HS-5 (cell line): ENCODE measurements at places on chromosomes 4 and X.
A peak's percentile ranks its signal among the peaks of the same experiment; 100 is the strongest.

DNA sequence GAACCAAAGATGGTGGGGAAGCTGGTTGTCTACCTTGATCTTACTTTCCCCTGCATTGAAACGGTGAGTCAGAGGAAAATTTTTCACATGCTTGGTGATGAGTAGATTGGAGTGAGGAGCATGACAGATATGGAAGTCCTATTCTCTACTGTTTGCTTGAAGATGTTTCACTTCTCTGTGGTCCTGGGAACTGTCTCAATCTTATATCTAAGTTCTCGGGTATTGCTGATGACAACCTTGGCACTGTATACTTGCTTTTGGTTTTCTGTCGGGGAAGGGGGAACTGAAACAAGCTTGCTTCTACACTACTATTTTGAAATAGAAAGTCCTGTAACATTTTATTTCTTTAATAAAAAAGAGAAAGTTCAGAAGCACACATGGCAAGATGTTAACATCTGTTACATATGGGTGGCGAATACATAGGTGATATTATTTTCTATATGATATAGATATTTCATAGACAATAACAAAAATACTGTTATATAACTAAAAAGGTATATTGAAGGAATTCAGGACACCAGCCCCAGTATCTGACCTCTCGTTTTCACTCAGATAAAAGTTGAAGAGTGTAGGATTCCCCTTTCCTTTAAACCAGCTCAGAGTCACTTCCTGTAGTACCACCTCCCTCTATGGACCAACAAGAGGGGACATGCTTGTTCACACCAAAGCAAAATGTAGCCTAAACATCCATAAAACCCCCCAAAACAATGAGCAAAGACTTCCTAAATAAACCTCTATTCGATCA lies 88.8 kb downstream of the FMR1NB start:
- no peak for DNase-seq

DNA sequence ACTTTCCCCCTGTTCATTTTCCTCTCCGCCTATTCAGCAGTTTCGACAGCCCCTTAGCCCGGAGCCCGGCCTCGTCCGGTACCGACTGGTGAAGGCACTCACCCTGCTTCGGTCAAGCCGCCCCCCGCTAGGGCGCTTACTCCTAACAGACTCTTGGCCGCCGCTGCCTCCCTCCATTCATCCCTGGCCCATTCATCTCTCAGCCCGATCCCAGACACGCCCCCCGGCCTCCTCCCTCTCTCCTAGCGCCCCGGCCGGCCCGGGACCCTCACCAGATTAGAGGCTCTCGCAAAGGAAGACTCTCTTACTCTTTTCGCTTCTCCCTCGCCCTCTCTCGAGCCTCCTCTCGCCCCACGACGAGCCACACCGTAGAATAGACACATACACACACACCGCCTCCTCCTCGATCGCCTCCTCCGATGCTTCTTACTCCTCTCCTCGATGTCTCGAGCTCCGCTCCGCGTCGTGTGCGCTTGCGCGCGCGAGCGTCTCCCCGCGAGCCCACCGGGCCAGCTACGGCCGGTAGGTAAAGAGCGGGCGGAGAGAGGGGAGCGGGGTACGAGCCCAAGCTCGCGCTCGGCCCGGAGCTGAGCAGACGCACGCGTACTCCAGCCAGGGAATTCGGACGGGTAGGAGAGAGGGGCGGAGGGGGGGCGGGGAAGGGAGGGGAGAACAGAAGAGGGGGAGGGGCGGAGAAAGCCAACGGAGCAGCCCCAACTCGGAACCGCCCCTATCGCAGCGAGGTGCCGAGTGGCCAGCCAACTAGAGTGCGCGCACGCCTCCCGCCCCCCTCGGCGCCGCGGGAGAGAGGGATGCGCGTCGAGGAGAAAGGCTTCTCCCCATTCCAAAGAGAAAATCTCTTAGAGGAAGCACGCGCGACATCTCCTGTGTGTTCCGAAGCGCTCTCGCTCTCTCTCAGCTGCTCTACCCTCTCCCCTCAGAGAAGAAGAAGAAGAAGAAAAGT lies at the start of gene WNK3:
Gene WNK3, minus strand, starts transcription at position 633 of the 964 bp plus-strand sequence.
- peak; percentile 36 for DNase-seq

DNA sequence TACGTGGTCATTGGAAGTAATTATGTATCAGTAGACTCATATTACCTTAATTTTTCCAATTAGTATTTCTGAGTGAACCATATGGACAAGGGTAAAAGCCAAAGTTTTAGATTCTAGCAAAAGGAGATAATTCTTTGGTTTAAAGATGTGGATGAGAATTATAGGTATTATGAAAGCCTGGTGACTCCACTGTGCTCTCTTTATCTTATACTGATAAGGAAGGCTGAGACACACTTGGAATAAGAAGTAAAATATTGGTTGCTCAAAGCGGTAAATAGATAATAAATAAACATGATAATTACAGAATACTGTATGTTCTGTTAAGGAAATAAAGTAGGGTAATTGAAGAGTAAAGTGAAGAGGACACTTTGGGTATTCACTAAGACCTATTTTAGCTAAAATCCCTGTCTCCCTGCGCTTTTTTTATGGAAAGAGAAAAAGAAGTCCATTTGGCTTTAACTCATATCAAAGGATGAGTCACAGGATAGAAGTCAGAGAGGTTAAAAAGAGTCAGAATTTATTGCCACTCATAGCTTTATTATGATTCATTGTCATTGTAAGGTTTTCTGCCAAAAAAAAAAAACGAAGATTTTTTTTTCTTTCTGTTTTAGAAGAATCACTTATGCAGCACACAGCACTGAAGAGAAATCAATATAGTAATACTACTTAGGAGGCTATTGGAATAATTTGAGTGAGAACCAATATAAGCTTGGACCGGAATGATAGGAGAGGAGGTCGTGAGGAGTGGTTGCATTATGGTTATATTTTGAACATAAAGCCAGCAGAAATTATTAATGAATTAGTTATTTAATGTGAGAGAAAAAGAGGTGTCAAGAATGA lies 2463.1 kb downstream of the ARAP2 start:
- peak; percentile 59 for DNase-seq

- no peak for DNase-seq
Measured at GRCh38 chr4:52933738-52934137, 71.6 kb downstream of the RASL11B start.

DNA sequence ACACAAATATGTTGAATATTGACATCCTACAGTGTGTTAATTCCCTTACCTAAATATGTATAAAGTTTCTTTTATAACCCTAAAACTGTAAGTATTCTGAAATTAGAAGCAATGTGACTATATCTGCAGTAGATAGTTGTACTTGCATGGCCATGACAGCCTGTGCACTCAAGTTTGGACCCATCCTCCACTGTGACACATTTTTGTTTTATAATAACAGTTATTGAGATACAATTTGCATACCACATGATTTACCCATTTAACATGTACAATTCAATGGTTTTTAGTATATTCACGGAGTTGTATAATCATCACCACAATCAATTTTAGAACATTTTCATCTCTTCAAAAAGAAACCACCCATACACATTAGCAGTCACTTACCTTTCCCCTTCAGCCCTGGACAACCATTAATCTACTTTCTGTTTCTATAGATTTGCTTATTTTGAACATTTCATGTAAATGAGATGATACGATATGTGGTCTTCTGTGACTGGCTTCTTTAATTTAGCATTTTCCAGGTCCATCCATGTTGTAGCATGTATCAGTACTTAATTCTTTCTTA lies 29.6 kb downstream of the HERC3 start:
- DNase-seq: no peak

- DNase-seq: no peak
Measured at GRCh38 chr4:168605411-168605810, 108.6 kb downstream of the PALLD start.

- no peak for DNase-seq
Measured at GRCh38 chr4:89299153-89299791, 8.3 kb downstream of the GPRIN3 start.

- DNase-seq: no peak
Measured at GRCh38 chrX:80184854-80185253, 170.3 kb downstream of the TBX22 start.

DNA sequence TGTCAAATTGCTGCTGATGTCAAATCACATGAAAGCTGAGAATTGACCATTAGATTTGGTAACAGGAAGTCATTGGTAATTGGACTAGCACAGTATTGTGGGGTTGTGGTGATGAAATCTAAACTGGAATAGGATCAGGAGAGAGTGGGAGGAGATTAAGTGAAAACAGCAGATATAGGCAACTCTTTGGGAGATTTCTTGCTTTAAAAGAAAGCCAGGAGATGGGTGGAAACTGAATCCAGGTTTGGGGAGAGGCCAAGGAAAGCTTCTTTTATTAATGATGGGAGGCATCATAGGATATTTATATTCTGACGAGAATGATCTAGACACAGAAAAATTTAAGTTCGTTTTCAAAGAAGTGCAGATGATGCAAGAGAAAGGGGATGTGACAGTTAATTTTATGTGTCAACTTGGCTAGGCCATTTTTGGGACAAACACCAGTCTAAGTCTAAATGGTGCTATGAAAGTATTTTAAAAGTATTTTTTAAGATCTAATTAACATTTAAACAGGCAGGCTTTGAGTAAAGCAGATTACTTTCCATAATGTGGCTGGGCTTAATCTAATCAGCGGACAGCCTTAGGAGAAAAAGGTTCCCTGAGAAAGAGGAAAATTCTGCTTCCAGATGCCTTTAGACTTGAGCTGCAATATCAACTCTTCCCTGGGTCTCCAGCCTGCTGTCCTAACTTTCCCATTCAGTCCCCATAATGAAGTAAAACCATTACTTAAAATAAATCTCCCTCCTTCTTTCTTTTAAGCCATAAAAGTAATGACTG lies 24.7 kb downstream of the SEC24D start:
- DNase-seq: peak; percentile 53
